ENCODE measurements at places on chromosomes 13 and 19.

DNA sequence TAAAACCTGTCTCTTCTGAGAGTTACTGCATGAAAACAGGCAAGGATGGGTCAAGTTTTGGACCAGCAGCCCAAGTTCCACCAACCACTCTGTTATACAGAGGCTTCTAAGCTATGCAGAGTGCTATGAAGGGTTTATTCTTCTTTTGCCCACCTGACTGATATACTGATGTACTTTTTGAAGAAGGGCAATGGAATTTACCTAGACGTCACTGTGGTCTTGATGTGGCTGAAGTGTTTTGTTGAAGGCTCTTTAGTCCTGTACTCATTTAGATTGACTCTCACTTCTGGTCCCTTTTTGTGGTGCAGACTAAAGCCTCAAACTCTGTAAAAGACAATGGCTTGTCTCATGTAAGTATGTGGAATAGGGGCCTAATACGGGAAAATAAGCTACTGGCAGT, 92.0 kb downstream of the DGKH start:
- no peak for DNase-seq

- no peak for DNase-seq
These were observed 10.7 kb downstream of the AP2S1 start for GRCh38 chr19:46839752-46840497.

- no peak for DNase-seq
These were observed 9.0 kb downstream of the NACC1 start for GRCh38 chr19:13127051-13127450.

GRCh38 chr13:46556418-46556779, 3.4 kb downstream of the LRCH1 start:
- no peak for DNase-seq

Measured in suprapubic skin (tissue), 4 donors.